ENCODE measurements at places on chromosomes 6 and 20.

GRCh38 chr6:168107191-168107983 is 28.4 kb upstream of the FRMD1 start:
- no peak for DNase-seq

GRCh38 chr6:32967151-32968091 is 973 bp upstream of the BRD2 start:
- DNase-seq = no peak

GRCh38 chr20:46305331-46305972 is 2.8 kb downstream of the CDH22 start:
- DNase-seq = no peak

- DNase-seq = no peak
Measured at GRCh38 chr6:90849686-90850085, 262.8 kb upstream of the MAP3K7 start.

GRCh38 chr6:127578900-127579299 is 1.9 kb downstream of the C6orf58 start:
- DNase-seq = no peak

DNA sequence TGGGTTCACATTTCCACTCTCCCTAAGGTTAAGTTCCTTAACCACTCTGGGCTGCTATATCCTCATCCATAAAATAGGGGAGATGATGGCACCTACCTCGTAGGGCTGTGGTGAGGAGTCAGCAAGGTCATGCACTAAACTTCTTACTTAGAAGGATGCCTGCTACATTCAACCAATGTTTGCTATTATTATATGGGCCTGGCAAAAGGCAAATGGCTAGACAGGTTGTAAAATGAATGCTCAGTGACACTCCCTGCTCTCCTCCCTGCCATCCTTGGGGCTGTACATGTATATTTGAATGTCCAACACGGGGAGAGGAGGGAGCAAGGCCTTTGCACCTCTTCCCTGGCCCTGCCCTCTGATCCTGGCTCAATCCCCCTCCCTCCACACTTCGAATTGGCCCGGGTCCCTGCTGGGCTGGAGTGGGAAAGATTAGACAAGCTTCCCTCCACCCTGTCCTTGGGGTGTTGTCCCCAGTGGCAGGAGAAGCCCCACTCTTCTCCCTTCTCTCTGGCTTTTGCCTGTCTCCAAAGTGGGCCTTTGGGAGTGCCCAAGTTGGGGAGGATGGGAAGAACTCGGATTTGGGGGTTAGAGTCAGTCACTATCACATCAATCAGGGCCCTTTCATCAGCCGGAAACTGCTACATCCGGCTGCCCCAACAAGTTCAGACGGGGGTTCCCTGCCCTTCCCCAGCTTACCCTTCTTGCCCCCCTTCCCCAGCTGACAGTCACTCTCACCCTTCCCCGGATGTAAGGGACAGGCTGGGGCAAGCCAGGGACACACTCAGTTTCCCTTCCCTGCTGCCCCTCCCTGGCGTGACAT is 36.3 kb upstream of the VEGFA start:
- DNase-seq = no peak

DNA sequence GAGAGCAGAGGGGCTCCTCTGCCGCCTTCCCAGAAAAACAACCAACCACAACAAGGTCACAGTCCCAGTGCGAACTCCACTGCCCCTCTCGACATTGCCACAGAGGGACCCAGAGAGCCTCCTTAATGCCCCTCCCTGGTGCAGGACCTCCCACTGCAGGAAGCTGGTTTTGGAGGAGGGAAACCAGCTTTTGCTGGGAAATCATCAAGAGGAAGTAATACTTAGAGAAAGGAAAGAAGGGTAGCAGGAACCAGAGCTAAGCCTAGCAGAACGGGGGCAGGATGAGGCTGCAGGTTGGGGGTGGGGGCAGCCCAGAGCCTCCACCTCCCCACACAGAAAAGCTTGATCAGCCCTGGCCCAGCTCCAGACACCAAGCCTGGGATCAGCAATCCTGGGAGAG is 37.7 kb upstream of the SIRPA start:
- DNase-seq = no peak

GRCh38 chr20:25280574-25281535 is 33.0 kb downstream of the PYGB start:
- DNase-seq = no peak

DNA sequence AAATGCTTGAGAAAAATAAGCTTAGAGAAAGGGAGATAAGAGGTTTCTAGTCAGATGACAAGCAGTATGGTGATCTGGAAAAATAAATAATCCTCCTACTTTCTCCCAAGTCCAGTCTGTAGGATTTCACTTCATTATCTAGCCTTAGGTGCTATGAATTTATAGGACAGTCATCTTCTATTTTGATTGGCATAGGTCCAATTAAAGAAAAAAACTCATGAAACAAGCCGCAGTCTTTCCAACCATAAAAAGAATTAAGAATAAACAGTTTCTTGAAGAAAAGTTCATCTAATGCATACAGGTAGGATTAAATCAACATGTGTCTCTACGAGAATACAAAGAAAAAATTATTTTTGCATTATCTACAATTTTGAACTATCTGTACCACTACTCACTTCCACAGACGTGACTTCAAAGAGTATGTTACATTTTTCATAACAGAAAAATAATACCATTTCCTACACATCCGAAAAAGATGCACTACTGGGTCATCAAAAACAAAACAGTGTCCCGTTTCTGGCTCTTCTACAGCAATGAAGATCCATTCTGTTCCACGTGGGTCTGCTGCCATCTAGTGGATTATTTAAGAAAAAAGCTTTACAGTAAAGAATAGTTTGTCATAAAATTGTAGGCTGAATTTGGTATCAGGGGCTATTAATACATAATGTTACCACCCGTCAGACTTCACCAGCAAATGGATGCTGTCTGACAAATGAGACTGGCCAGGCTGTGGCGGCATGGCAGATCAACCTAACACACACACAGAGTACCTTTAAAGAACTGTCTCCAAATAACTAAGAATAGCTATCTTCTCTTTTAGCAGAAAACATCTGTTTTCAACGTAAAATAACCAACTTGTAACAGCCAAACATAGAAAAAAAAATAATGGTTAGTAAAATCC is 28.9 kb downstream of the STX7 start:
- DNase-seq = peak; percentile 17

- no peak for DNase-seq
Measured at GRCh38 chr6:42914546-42914945, 1.3 kb upstream of the PTCRA start.

- DNase-seq = no peak
Measured at GRCh38 chr6:169312658-169313346, 59.2 kb upstream of the THBS2 start.

DNA sequence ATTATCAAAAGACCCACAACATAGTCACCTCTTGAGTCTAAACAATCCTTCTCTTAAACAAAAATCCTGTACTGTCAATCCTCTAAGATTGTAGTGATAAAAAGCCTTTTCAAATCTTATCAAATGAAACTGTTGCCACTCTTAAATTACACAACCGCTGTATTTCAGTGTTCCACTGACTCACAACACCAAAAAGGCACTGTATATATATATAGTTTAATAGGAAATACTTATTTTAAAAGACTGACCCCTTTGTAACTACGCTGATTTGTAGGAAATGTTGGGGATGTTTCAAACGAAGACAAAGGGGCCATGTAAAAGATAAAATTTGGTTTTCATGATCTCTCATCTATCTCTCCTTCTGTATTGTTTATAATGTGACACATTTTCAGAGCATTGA is 14.1 kb downstream of the CPNE1 start:
- no peak for DNase-seq

- DNase-seq = no peak
Measured at GRCh38 chr6:115891750-115892149, 168.9 kb downstream of the FRK start.

DNA sequence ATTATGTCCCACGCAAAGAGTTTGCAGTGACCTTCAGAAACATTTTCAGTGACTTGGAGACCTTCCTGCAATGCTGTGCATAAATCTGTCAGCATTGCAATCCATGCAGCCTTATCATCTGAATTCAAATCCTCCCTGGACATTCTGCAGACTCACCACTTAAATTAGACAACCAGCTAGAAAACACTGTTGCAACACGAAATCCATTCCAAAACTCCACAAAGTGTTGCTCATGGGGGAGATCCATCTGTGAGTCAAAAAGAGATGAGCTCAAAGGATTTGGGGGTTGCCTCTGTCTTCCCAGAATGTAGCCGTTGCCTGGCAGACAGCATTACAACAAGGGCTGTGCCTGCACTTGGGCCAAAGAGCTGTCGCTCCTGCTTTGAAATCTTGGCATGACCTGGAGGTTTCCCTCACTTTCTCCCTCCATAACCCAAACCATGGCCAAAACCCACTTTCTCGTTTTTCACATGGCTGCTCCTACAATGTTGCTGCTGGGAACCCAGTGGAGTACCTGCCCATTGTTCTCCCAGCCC is 163.5 kb upstream of the CDYL start:
- no peak for DNase-seq

DNA sequence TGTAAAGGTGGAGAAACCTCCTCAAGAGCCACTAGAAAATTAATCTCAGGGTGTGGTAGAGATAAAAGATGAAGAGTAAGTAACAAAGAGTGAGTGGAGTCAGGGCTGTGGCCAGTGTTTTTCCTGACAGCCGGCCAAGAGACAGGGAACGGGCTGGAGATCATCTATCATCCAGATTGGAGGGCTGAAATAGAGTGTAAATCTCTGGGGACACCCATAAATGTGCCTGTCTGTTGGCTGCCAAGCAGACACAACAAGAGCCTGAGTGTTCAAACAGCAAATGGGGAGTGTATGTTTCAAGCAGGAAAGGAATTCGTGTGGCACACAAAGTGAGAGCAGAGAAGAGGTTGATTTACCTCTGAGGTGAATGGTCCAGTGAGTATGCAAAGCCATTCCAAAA is 326.4 kb upstream of the KHDRBS2 start:
- DNase-seq = no peak

- no peak for DNase-seq
Measured at GRCh38 chr6:33702345-33702977, 9.0 kb downstream of the UQCC2 start.

Measured in T-helper 9 cell (primary cell).